ENCODE measurements at places on chromosomes 1 and 21. TPM values are rescaled to one million over a fixed set of nuclear protein-coding genes. Genes with fewer than 3 reads are reported as not detected.
A peak's percentile ranks its signal among the peaks of the same experiment; 100 is the strongest.

- H3K4me3 ChIP-seq, result no peak overlapping the region
- no peaks in the 10 kb centered on the region for H3K36me3 ChIP-seq
- no peaks in the 10 kb centered on the region for H3K4me1 ChIP-seq
- no peak overlapping the region for H3K27ac ChIP-seq
These were observed 8.8 kb upstream of the MYOCOS start for GRCh38 chr1:171613282-171613681.

DNA sequence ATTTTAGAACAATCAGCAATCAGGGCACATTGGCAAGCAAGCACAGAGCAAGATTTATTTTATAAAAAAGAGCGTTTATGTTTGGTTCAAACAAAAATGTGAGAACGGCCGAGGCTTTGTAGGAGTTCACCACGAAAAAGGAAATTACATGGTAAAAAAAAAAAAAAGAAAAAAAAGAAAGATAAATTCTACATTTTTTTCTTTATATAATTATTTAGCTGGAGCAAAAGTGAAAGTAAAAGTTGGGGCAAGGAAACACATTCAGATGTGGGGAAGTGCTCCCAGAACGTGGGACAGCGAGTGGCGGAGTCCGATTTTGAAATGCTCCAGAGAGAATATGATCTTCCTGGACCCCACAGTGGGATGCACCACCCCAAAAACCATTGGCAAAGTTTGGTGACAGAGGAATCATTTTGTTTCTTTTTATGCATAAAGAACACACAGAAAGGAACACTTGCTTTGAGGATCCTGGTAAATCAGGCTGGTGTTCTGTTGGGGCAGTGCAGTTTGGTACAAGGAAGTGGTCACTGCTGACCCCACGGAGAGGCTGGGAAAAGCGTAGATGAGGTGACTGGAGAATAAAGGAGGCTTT is 16.3 kb upstream of the ATP5PO start:
- peaks cover 8% of the 10 kb centered on the region for H3K36me3 ChIP-seq
- peak overlapping the region; percentile 83 for H3K4me3 ChIP-seq
- DNase-seq, result no peak

- peaks cover 17% of the 10 kb centered on the region for H3K4me1 ChIP-seq
- H3K27me3 ChIP-seq, result no peaks in the 10 kb centered on the region
- H3K27ac ChIP-seq, result no peak overlapping the region
- H3K36me3 ChIP-seq, result peaks cover 2% of the 10 kb centered on the region
- no peak for DNase-seq
These were observed 41.8 kb downstream of the FNBP1L start for GRCh38 chr1:93489756-93490155.

GRCh38 chr1:151002611-151003010 is 4.1 kb downstream of the MINDY1 start:
- H3K4me3 ChIP-seq, result no peak overlapping the region
- peaks cover 39% of the 10 kb centered on the region for H3K4me1 ChIP-seq
- DNase-seq, result no peak

DNA sequence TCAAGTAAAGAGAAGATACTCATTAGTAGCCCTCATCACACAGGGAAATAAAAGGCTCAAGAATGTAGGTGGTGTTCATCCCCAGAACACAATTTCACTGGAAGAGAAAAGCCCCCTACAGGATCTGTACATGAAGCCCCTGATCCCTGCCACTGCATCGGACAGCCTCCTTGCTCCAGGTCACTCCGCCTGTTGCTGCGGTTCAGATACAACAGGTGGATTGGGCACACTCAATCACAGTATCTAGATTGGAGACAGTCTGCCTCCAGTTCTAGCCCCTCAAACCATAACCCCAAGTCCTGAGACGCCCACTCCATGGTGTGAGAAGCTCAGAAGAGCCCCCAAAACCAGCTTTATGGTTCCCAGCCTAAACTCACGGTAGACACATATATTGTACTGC is 1.1 kb downstream of the SLAMF9 start:
- H3K4me3 ChIP-seq, result no peak overlapping the region
- no peak for DNase-seq
- no peaks in the 10 kb centered on the region for H3K36me3 ChIP-seq

- H3K4me1 ChIP-seq, result peaks cover 21% of the 10 kb centered on the region
- peak overlapping the region; percentile 78 for H3K4me3 ChIP-seq
- no peaks in the 10 kb centered on the region for H3K36me3 ChIP-seq
- DNase-seq, result no peak
- peaks cover 47% of the 10 kb centered on the region for H3K27me3 ChIP-seq
These were observed 6.0 kb downstream of the FCRLB start for GRCh38 chr1:161727256-161727924.

DNA sequence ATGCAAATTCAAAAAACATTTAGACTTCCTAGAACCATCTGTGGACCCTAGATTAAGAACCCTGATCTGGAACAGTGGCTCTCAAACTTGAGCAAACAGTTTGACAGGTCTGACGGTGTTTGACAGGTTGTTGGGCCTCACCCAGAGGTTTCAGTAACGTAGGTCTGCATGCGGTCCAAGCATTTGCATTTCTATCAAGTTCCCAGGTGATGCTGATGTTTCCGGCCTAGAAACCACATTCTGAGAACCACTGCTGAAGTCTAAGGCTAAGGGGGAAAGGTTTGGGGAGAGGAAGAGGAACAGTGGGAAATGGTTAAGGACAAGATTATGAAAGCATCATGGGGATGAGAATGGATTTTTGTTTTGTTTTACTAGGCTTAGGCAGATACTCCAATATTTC is 48.6 kb downstream of the MDM4 start:
- no peak overlapping the region for H3K4me3 ChIP-seq
- H3K4me1 ChIP-seq, result peaks cover 24% of the 10 kb centered on the region
- no peak for DNase-seq
- H3K27ac ChIP-seq, result peak overlapping the region; percentile 59

PAPPA2 gene
- 4.1 TPM for total RNA-seq

ANKRD45 gene
- total RNA-seq, result 1.2 TPM

DNA sequence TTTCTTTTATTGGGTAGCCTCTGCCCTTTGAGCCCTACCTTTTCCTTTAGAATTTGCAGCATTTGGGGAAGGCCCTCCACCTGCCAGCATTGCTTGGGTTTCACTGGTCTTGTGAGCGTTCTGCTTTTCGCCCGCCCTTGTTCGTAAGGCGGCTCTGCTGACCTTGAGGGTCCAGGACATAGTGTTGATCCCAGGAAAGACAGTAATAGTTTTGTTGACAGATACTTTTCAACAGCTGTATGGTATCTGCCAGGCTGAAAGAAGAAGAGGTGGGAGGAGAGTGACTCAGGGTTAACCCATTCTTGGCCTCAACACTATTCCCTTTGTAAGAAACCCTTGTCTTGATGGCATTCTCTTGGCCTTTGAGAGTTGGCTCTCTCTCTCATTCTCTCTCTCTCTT is 113.4 kb upstream of the SPAG17 start:
- no peak for DNase-seq
- no peak overlapping the region for H3K4me3 ChIP-seq
- peaks cover 31% of the 10 kb centered on the region for H3K4me1 ChIP-seq
- H3K27ac ChIP-seq, result no peak overlapping the region
- H3K27me3 ChIP-seq, result no peaks in the 10 kb centered on the region

CFAP74 gene
- total RNA-seq, result 0.93 TPM

GRCh38 chr21:17911628-17912027 is 92.5 kb upstream of the C21orf91 start:
- DNase-seq, result no peak
- no peak overlapping the region for H3K4me3 ChIP-seq
- no peaks in the 10 kb centered on the region for H3K27me3 ChIP-seq
- H3K36me3 ChIP-seq, result no peaks in the 10 kb centered on the region
- no peak overlapping the region for H3K27ac ChIP-seq

DNA sequence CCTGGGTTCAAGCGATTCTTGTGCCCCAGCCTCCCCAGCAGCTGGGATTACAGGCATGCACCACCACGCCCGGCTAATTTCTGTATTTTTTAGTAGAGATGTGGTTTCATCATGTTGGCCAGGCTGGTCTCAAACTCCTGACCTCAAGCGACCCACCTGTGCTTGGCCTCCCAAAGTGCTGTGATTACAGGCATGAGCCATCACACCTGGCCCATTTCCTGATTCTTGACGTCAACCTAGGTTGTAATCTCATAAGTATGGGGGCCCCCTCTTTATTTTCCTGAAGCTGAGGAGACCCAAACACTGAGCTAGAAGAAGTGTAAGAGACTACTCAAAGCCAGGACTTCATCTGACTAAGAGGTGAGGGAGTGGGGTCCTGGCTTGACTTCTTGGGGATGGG is 21.8 kb downstream of the SLC9A1 start:
- no peak overlapping the region for H3K4me3 ChIP-seq
- H3K27ac ChIP-seq, result no peak overlapping the region
- H3K4me1 ChIP-seq, result peaks cover 10% of the 10 kb centered on the region

DNA sequence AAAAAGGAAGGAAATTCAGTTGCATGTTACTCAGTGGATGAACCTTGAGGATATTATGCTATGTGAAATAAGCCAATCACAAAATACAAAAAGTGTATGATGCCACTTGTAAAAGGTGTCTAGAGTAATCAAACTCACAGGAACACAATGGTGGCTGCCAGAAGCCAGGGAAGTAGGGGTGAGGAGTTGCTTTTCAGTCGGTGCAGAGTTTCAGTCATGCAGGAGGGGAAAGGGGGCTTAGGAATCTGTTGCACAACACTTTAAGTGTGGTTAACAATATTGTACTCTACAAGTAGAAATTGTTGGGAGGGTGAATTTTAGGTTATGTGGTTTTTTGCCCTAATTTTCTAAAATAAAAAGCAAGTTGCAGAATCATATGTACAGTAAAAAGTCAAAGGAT is 184.2 kb upstream of the RAB4A start:
- no peak for DNase-seq
- H3K27me3 ChIP-seq, result no peaks in the 10 kb centered on the region
- peaks cover 11% of the 10 kb centered on the region for H3K4me1 ChIP-seq
- H3K27ac ChIP-seq, result no peak overlapping the region

- H3K27ac ChIP-seq, result no peak overlapping the region
- no peaks in the 10 kb centered on the region for H3K36me3 ChIP-seq
- no peak overlapping the region for H3K4me3 ChIP-seq
These were observed 111.0 kb downstream of the TRABD2B start for GRCh38 chr1:47886141-47886540.

GPR89A gene
- total RNA-seq, result 31.4 TPM

GRCh38 chr1:28031173-28031572 is 57.2 kb downstream of the EYA3 start:
- H3K4me3 ChIP-seq, result no peak overlapping the region
- no peaks in the 10 kb centered on the region for H3K27me3 ChIP-seq
- H3K4me1 ChIP-seq, result no peaks in the 10 kb centered on the region
- DNase-seq, result no peak
- no peak overlapping the region for H3K27ac ChIP-seq

- H3K4me3 ChIP-seq, result no peak overlapping the region
- no peaks in the 10 kb centered on the region for H3K4me1 ChIP-seq
These were observed 89.3 kb downstream of the FASLG start for GRCh38 chr1:172748201-172748600.

TNN gene
- total RNA-seq, result 0.51 TPM

HSPA6 gene
- 0.16 TPM for total RNA-seq

- no peaks in the 10 kb centered on the region for H3K4me1 ChIP-seq
- no peak overlapping the region for H3K4me3 ChIP-seq
- no peaks in the 10 kb centered on the region for H3K27me3 ChIP-seq
- H3K36me3 ChIP-seq, result no peaks in the 10 kb centered on the region
- no peak for DNase-seq
These were observed 37.7 kb downstream of the SH3BGR start for GRCh38 chr21:39489380-39489924.

UBXN10 gene
- 2.8 TPM for total RNA-seq

GRCh38 chr1:182299728-182300616 is 91.6 kb downstream of the GLUL start:
- H3K27ac ChIP-seq, result peak overlapping the region; percentile 89
- no peaks in the 10 kb centered on the region for H3K36me3 ChIP-seq
- peaks cover 42% of the 10 kb centered on the region for H3K4me1 ChIP-seq
- no peak for DNase-seq
- no peak overlapping the region for H3K4me3 ChIP-seq

GRCh38 chr1:50973875-50974617 is 4.0 kb downstream of the CDKN2C start:
- H3K4me1 ChIP-seq, result peaks cover 4% of the 10 kb centered on the region

All from progenitor cell of endocrine pancreas (in vitro differentiated cells).